Fibroblast of skin of right quadriceps (primary cell): ENCODE measurements at places on chromosomes 4 and X.

DNA sequence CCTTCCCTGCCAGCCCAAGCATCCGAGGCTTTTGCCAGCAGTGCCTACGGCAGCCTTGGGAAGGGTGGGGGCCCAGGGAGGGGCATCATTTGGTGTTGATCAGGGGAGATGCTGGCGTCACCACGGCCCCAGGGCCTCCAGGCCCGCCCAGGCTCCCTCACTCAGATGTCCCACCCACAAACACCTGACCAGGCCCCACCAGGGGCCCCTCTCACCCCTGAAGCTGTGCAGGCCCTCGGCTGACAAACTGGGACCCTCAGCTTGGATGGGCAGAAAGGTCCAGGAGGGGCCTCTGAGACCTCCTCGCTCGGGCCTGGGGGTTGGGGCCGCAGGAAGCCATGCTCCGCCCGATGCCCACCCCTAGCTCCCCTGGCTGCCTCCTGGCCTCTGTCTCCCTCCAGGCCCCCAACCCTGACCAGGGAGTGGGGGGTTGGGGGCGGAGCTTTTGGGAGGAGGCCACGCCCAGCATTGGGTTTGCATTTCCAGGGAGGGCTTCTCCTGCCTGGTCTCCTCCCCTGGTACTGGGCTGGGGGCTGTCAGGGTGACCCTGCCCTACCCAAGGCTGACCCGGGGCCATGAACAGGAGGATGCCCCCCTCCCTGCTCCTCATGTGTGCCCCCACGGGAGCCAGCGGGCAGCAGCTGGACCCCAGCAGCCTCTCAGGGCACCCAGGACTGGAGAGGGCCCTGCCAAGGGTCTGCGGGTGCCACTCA, 33.4 kb upstream of the SPON2 start:
- no peak for DNase-seq

GRCh38 chrX:3697701-3698279, 15.7 kb downstream of the PRKX start:
- peak; percentile 39 for DNase-seq

DNA sequence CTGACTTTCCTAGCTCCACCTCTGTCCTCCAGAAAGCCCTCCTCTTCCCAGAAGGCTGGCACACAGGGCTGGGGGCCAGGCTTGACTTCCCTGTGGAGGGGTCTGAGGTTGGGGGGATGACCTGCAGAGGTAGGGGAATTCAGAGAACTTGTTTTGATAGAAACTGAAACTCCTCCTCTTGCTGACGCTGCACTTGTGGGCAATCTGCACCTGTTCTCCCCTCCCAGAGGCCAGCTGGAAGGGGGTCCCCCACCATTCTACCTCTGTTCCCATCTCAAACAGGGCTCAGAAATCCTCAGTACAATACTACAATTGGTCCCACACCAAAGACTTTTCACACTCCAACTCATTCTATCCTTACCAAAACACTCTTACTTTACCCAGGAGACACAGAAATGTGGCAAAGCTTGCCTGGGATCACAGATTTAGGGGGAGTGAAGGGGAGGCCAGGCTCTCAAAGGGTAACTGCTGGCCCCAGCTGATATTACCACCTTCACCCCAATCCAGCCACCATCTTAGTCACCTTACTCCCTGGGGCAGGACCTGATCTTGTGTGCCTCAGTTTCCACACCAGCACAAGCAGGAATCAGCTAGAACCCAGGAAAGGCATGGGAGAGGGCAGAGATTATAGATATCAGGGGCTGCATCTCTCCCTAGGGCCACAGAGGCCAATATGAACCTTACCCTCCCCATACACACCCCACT, 18.5 kb downstream of the OTUD5 start:
- no peak for DNase-seq

- peak; percentile 39 for DNase-seq
Measured at GRCh38 chrX:16695079-16695676, 17.3 kb downstream of the CTPS2 start.

DNA sequence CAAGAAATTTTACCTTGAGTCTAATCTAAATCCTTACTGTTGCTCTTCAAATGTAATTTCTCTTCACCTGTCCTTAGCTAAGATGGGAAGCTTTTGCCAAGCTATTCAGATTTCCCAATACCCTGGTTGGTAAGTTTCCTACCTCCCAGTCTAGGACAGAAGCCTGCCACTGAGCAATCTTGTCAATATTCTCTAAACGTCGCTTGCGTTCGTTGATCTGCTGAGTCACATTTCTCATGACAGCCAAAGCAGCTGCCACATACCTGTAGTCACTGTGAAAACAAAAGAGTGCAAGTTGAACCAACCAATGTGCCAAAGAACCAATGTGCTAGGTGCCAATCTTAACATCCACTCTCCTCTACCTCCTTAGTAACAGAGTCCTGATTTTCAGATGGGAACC, 111.1 kb downstream of the ARHGEF9 start:
- DNase-seq: no peak

GRCh38 chrX:121869876-121870477, 822.6 kb downstream of the GLUD2 start:
- no peak for DNase-seq

DNA sequence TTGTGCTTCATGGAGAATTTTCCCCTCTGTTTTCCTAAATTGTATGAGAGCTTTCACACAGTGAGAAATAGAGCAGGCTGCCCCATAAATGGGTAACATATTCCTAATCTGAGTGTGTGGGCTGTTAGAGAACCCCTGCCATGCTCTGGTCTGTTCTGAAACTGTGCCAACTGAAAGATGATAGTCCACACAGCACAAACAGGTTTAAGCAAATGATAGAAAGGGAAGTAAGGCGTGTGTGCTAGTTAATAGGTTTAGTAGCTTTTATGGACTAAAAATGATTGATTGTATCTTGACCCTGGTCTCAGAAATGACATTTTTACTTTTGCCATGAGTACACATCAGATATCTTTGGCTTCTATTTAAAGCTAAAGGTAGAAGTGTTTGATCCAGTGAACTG, 106.2 kb downstream of the PRRG1 start:
- no peak for DNase-seq

DNA sequence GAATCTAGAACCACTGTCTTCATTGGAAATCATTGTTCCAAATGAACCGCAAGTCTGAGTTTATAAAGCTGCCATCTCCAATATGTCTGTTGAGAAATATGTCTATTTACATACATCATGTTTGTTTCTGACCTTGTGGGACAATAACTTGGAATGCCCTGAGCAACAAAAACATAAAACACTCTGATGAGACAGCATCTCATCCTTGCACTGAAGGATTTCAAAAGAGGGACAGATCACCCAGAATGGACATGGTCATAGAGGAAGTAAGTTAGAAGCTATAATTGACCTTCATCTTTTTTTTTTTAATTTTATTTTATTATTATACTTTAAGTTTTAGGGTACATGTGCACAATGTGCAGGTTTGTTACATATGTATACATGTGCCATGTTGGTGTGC, 22.5 kb downstream of the RXFP1 start:
- DNase-seq: no peak

- DNase-seq: no peak
Measured at GRCh38 chrX:25646156-25646555, 492.0 kb upstream of the MAGEB18 start.

- no peak for DNase-seq
Measured at GRCh38 chr4:96183611-96184010, 343.7 kb downstream of the PDHA2 start.

GRCh38 chrX:8783097-8783713, 18.0 kb downstream of the FAM9A start:
- peak; percentile 6 for DNase-seq

- no peak for DNase-seq
Measured at GRCh38 chrX:39310891-39311290, 509.6 kb downstream of the MID1IP1 start.

DNA sequence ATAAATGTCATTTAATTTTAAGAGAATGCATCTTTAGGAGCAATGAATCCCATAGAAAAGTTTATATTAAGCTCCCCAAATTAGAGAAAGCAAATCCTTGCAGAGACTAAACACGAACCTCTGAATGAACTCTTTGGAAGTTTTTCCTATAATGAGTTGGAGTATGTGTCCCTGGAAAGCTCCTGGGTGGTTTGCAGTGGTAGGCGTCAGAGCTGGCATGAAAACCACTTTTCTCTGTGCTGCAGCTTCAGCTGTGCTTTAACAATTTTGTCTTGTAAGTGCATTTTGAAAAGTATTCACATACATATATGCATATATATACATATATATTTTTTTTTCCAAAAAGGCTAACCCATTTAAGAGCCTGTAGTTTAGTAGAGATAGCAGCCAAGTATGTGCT, 148.7 kb upstream of the TBC1D9 start:
- no peak for DNase-seq

GRCh38 chrX:109841869-109842579, 109.0 kb upstream of the ACSL4 start:
- peak; percentile 57 for DNase-seq

GRCh38 chr4:2757426-2757825, 1.3 kb upstream of the TNIP2 start:
- DNase-seq: no peak

DNA sequence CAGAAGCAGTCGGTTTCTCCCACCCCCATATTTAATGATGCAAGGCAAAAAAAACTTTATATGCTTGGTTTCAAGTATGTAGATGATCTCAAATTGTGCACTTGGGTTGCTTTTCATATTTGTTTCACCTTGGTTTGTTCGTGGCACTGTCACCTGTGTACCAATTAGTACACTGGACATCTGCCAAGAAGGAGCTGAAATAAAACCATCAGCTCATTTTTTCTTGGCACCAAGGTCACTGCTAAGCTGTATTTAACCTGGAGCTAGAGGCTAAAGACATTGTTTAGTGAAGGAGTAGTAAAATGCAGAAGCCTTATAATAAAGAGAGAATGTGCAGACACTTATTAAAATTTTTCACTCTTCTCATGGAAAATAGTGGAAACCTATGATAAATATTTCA, 430.8 kb downstream of the ARHGAP24 start:
- no peak for DNase-seq

DNA sequence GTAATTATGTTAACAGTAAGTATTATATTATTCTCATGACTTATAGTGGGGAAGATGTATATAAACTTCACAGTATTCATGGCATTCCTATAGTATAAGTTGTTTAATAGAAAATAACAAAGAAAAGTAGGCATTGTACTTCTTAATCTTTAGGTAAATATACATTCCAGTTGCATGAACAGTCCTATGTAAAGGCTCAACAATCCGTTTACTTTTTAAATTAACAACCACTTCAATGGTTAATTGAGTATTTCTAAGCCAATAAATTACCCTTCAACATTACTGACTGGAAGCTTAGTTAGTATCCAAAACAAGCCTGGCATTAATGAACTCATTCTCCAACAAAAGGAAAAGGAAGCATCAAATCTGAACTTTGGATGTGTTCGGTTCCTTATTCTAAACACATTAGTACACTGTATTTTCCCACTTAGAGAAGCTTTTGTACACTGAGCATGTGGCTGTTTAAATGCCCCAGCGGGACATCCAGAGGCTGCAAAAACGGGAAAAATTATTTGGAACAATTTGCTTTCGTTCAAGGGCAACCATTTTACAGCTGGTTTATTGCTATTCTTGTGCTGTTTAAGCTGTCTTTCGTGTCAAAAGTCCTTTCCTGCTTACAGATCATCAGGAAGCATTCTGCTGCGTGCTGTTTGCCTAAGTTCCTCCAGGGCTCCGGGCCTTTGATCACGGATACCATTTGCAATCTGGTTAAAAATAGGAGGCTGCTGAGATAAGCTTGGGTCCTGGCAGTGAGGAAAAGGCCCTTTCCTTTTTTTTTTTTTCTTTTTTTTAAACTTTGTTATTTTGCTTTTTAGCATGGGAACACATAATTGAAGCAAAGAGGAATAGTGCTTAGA, 460.3 kb downstream of the SPRY1 start:
- DNase-seq: peak; percentile 25

DNA sequence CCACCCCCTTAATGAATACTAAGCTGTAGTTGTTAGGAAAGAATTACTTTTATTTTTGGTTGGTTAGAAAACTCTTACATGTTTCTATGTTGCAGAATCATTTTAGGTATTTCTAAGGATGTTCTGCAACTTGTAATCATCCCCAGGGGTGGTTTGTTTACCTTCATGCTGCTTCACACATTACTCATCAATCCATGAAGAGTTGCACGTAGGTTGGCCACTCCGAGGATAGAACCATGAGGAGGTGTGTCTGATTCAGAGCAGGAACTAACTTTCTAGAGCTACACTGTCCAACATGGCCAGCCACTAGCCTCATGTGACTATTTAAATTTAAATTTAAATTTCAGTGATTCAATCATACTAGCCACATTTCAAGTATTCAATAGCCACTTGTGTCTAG, 127.2 kb upstream of the FRMPD4 start:
- peak; percentile 62 for DNase-seq

DNA sequence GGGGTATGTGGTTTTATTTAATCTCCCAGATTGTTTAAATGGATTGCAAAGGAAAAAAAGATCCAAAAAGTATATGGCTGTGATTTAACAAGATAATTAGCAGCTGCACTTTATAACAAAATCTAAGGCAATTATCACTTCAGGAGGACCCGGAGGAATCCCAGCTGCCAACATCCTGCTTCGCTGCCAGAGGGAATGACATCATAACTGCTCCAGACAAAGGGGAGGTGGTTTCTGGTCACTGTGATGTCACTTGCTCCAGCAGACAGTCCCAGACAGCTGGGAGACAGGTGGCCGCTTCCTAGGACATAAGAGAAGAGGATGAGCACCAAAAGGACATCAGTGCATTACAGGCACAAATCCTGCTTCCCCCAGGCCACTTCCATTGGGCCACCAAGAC, 371.0 kb downstream of the BCOR start:
- peak; percentile 64 for DNase-seq

DNA sequence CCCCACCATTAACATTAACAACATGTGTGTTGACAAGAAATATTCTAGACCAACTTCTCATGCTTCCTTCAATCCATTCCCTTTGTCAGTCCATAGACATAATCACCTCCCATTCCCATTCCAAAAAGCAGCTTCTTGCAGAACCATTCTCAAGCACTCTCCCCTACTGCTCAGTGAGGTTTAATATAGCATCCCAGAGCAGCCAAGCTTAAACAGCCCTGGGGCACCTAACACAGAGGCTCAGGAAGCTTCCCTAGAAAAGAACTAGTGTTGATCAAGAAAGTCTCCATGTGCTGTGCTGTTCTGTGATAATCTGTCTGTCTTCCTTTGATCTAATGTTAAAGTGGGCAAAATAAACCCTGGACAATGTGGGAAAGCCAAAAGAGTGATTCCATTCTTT, 174.2 kb upstream of the NOCT start:
- DNase-seq: no peak

GRCh38 chrX:38893441-38893840, 92.2 kb downstream of the MID1IP1 start:
- DNase-seq: peak; percentile 36

- DNase-seq: peak; percentile 11
Measured at GRCh38 chr4:168335621-168336020, 17.1 kb upstream of the DDX60 start.

- DNase-seq: no peak
Measured at GRCh38 chr4:144340931-144341330, 200.4 kb upstream of the GYPA start.

GRCh38 chr4:165293927-165294649, 33.4 kb upstream of the MSMO1 start:
- DNase-seq: no peak

- no peak for DNase-seq
Measured at GRCh38 chr4:61220556-61220955, 20.4 kb downstream of the ADGRL3 start.
